ENCODE measurements at places on chromosomes 6 and 20.
A peak's percentile ranks its signal among the peaks of the same experiment; 100 is the strongest.

DNA sequence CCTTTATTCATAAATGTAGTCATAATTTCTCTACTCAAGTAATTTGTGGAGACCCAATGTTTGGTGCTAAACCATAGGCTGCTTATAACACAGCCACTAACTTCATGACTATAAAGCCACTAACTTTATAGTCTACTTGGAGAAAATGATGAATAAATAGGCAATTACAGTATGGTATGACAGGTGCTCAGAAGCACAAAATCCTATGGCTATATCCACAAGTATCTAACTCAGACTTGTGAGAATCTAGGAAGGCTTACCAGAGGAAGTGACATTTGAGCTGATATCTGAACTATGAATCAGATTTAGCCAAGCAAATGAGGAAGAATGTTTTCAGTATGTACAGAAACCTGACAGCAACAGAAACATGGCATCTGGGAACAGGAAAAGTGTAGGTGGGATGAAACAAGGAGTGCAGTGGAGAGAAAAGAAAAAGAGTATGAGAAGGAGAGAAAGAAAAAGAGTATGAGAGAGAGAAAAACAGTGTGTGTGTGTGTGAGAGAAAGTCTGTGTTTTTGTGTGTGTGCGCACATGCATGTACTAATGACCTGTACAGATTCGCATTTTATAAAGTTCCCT lies 59.9 kb downstream of the REV3L start:
- no peak for DNase-seq

GRCh38 chr6:149170564-149171452 lies 146.7 kb upstream of the TAB2 start:
- no peak for DNase-seq

GRCh38 chr20:1122388-1123315 lies 4.2 kb downstream of the PSMF1 start:
- DNase-seq: peak; percentile 13

GRCh38 chr6:150894191-150894744 lies 28.8 kb downstream of the MTHFD1L start:
- no peak for DNase-seq

DNA sequence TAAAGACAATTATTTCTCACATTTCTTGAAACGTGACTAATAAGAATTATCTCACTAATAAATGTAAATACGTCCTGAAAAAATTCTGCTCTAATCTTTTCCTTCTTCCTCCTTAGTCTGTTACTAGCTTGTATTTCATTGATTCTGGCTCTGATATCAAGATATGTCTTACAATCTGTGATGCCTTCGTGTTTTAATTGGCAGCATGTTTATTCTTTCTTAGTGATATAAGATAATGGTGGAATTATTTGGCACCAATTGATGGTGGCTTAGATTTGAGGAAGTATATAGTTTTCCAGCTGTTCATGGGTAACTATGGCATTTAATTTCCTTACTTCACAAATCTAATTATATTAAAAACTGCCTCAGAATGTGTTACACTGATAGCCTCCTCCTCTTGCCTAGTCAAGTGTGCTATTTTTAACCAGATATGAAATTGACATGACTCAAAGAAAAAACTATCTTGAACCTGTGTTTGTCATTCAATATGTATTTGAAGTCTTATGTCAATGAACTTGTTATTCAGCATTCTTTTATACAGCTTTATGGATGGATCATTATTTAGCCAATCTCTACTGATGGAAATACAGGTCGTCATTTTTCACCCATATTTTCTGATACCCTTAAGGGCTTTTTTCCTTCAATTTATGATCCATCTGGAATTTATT lies 5.3 kb downstream of the CCNC start:
- no peak for DNase-seq

GRCh38 chr6:133553652-133554051 lies 312.5 kb downstream of the EYA4 start:
- peak; percentile 25 for DNase-seq
